NCI-H510A (cell line): ENCODE measurements at places on chromosomes 12 and 14.
A peak's percentile ranks its signal among the peaks of the same experiment; 100 is the strongest.

GRCh38 chr14:104999361-104999760 lies 13.8 kb downstream of the CLBA1 start:
- no peak for DNase-seq

GRCh38 chr12:1928439-1929121 lies 10.1 kb upstream of the CACNA2D4 start:
- no peak for DNase-seq

DNA sequence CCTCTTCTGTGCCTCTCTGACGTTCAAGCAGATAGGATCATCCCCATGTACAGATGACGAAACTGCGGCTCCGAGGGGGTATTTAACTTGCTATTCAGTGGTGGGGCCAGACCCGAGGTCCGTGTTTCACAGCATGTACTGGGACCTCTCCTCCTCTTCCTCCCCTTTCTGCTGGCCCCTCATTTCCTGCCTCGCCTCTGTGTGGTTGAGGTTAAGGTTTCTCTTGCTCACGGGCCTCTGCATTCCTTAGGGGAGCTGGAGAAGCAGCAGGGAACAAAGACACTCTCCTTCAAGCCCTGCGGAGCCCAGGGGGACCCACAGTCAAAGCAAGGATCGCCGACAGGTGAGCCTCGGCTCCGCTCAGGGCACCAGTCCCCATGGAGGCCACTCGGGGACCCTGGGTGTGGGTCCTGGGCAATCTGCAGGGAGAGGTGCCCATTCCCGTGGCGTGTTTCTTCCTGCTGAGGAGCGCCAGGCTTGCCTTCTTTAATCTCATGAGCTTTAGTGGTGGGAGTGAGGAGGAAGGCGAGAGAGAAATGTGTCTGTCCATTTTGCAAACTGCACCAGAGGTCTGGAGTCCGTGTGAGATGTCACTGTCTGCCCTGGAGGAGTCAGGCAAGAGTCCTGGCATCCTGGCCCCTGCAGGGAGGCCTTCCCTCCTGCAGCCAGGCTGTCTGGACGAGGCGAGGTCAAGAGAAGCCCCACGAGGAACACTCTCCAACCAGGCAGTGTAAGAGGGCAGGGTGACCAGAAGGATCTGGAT lies 45.0 kb downstream of the SLC6A12 start:
- no peak for DNase-seq

GRCh38 chr12:73221836-73222235 lies 949.7 kb downstream of the TRHDE start:
- no peak for DNase-seq

DNA sequence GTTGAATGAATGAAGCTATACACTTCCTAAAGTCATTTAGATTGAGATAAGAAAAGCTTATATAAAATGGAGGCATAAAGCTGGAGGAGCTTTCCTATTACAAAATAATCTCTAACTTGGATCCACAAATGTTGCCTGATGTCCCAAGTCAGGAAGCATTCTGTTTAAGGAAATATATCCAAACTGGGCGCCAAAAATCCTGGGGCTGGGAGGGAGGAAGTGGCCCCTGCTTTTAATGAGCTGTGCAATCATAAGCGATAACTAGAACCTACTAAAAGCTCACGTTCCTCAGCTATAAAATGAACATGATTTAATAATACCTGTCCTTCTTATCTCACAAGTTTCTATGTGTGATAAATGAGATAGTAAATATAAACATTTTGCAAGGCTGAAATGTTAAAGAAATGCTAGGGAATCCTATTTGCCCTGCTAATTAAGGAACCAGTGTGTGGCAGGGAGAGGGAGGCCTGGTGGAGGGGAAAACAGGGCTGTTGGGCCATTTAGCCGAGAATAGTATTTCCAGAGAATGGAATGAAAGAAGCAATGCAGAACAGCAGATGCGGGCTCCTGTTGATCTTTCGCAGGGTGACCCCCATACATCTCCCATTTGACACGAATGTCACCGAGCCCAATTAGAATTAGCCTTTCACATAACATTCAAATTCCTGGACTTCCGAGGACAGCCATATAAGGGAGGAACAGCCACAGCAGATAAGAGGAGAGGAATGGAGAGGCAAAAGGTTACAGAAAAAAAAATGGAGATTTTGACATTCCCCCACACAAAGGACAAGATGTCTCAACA lies 25.9 kb downstream of the DUSP6 start:
- no peak for DNase-seq

DNA sequence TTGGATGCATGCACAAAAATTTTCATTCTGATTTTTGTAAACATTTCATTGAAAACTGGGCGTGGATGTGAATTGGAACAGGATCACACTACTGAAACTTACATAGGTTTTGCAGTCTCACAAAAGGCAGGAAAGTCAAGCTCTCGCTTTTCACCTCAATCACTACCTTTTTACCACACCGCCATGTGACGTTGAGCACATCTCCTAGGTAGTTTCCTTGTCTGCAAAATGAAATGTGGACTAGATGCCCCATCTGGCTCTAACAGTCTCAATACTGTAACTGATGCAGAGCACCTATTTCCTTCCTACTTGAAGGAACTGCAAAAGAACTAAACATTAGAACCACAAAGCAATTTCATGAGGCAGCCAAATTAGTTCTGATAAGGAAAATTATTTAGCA lies 4.4 kb upstream of the YY1 start:
- no peak for DNase-seq

DNA sequence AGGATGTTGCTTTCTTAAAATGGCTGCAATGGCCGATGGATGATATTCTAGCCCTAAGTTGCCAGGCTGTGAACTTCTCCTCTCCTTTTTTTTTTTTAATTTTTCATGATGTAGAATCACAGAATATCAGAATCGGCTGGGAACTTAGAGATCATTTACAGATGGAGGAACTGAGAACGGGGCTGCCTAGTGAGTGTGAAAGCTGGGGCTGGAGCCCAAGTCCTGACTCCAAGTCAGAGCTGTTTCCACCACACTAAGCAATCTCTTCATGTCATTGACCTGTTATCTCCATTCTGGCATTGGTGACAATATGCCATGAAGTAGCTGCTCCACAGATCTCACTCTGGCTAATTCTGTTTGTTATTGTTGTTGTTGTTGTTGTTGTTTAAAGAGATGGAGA lies 121.7 kb downstream of the SLC38A1 start:
- no peak for DNase-seq

- DNase-seq, result no peak
These were observed 516.0 kb downstream of the DIO2 start for GRCh38 chr14:79695307-79695706.

DNA sequence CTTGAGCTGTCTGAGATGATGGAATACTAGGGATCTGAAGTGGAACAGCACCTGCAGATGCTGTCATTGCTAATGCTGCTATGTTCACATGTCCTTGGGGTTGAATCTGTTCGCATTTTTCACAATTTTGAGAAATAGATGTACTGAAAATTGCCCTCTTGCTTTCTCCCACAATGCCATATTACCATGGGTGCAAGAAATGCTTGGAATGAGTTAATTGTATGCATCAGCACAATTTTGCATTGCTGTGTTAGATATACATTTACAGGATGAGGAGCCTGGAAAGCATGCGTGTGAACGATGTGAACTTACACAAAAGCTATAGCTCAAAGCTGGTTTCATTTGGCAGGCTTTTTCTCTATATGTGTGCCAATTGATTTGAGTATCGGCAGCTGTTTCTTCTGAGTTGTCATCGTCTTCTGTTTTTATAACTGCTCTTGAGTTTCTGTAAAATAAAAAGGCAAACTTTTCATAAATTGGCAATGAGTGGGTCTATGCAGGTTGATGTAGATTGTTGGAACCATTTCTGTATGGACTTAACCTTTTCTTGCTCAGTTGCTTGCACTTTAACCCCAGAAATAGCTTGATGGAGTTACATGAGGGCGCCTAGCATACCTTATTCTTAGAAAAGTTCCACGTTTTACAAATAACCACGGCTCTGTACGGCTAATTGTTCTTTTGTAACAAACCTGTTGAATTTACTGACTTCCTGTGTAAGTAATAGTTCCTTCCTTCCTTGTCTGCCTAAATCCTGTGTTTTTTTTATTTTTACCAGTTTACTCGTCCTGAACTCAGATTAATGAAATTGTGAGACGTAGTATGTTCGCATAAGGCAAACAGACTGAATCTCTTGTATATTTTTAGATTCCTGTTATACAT lies 105.9 kb downstream of the FGD4 start:
- no peak for DNase-seq

- no peak for DNase-seq
These were observed 138.4 kb downstream of the ADGRD1 start for GRCh38 chr12:131091976-131092691.

GRCh38 chr14:68658943-68659931 lies 133.6 kb downstream of the ZFP36L1 start:
- DNase-seq, result no peak

DNA sequence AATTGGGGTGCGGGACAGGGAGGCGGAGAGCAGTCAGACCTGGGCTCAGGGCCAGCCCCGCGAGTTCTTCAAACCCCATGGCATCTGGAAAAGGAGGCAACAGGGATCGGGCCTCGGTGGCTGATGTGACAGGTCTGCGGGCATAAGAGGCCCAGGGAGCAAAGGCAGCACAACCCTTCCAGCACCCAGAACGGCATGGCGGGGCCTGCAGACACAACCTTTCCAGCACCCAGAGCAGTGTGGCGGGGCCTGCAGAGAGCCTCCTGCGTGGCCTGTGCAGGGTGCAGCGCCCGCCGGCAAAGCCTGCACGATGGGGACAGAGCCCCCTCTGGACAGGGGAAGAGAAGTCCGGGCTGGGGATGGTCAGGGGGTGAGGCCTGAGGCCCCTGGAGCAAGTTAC lies 26.2 kb upstream of the TRAF3 start:
- no peak for DNase-seq

DNA sequence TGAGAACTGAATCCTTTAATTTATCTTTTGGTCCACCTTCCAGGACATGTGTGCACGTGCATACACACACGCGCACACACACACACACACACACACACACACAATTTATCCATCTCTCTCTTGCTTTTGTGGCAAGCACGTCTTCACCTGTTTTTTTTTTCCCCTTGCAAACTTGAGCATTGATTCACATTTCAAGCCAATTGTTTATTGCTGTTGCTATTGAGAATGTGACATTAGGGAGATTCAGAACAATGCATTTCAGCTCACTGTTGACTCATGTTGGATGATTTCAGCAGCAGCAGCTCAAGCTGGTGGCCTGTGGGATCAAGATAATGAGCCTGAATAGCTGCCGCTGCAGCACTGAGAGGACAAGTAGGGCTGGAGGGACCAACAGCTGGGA lies 128.9 kb downstream of the SNAPC1 start:
- no peak for DNase-seq

GRCh38 chr12:111361717-111362576 lies 6.9 kb downstream of the PHETA1 start:
- DNase-seq, result no peak

DNA sequence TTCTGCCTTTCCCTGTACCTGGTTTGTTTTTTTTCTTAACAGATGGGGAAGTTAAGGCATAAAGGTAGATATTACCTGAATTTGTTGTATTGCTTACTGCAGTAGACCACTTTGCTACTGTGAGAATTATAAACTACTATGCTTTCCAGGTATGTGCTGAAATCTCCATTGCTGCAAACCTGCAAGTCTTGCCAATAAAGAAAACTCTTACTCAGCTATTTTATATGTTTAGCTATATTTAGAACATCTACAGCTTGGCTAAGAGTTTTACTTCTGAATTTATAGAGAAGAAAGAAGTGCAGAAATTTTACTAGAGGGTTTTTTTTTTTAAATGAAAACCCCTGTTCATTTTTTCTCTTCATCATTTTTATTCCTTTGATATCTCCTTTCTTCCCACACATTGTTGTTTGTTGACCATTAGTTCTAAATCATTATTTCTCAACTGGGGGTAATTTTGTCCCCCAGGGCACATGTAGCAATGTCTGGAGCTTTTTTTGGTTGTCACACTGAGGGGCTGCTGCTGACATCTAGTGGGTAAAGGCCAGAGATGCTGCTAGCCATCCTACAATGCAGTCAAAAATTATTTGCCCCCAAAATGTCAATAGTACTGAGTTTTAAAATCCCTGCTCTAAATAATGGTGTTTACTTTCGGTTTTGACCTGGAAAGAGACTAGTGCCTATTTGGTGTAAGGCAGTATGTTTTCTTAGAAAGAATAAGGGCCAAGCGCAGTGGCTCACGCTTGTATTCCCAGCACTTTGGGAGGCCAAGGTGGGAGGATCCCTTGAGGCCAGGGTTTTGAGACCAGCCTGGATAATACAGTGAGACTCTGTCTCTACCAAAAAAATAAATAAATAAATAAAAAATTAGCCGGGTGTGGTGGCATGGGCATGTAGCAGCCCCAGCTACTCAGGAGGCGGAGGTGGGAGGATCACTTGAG lies 48.6 kb downstream of the PCNX1 start:
- DNase-seq, result no peak

DNA sequence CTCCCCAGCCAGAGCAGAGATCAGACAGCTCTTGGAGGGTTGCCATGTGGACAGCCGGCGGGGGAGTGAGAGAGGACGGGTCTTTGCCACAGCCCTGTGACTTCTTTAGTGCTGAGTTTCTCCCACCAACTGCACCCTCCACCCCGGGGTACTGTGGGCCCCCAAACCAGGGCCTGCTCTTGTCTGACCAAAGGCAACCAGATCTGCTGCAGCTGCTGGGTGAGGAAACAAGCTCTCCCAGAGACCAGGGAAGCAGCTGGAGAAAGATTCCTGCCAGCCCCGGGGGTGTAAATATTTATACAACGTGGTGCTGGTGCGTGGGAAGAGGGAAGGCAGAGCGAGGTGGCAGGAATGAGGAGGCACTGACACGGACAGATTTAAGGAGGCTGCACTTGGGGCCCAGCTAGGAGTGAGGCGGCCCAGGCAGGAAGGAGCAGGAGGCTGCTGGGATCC lies 14.3 kb upstream of the ZFP36L1 start:
- no peak for DNase-seq

GRCh38 chr14:106200541-106201315 lies 674.3 kb downstream of the TMEM121 start:
- DNase-seq, result no peak

DNA sequence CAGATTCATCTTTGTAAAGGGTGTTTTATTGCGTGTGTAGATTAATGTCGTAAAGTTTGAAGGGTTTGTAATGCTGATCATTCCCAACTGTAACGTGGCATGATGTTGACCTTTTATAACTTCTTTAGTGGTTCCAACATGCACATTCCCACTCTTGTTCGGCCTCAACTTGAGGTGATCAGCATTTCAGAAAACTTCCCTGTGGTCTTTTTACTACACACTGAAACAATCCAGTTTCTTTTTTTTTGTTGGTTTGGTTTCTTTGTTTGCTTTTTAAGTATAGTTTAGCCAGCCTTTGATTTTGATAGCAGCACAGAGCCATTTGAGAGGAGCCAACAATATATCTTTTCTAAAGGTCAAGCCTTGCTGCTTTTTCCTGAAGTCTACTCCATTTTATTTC lies 22.8 kb downstream of the UTP20 start:
- no peak for DNase-seq

GRCh38 chr12:52006726-52007157 lies at the start of gene TAMALIN:
Gene TAMALIN (plus strand): TSS chr12:52006946. CDS start chr12:52007020, 74 bp downstream.
- peak; percentile 43 for DNase-seq
